HCT116 (cell line): ENCODE measurements at places on chromosomes 6 and 20.
A peak's percentile ranks its signal among the peaks of the same experiment; 100 is the strongest.

DNA sequence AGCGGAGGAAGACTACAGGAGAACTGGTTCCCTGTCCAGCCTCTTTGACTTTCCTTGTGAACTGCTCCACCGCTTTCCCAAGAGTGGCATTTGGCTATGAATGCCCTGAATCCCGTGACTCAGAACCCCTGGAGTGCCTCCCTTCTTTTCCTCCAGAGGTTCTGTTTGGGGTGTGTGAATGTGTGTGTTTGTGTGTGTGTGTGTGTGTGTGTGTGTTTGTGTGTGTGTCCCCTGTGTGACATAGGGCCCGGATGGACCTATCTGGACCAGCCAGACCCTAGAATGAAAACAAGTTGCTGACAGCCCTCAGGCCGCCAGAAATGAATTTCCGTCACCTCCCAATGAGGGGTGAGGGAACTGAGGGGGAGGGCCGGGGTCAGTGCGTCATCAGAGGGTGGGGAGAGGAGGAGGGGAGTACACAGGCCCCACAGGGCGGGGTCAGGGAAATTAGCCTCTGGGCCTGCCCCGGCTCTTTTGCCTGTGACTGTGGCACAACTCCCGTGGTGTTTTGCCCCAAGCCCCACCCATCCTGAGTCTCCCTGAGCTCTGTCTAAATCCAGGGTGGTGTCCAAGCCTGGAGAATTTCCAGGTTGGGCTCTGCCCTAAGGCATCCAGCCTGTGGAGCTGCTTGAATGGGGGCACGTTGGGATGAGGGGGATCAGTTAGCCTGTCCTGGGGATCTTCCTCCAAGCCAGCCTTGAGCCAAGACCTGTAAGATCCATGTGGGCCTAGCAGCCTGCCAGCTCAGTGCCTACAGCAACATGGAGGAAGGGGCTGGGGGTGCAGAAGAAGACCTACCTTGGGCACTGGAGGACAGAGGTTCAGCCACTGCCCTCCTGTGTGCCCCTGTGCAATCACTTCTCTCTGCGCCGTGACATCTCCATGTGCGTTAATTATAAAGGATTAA lies 15.2 kb upstream of the MRPS18A start:
- no peaks in the 10 kb centered on the region for H3K27me3 ChIP-seq
- H3K36me3 ChIP-seq = no peaks in the 10 kb centered on the region
- peak overlapping the region; percentile 64 for H3K27ac ChIP-seq
- DNase-seq = peak; percentile 92
- H3K4me3 ChIP-seq = peak overlapping the region; percentile 19

GRCh38 chr20:59253325-59253724 lies 47.1 kb upstream of the EDN3 start:
- no peak overlapping the region for H3K4me3 ChIP-seq
- DNase-seq = no peak
- no peaks in the 10 kb centered on the region for H3K4me1 ChIP-seq
- no peak overlapping the region for H3K27ac ChIP-seq
- H3K36me3 ChIP-seq = no peaks in the 10 kb centered on the region

DNA sequence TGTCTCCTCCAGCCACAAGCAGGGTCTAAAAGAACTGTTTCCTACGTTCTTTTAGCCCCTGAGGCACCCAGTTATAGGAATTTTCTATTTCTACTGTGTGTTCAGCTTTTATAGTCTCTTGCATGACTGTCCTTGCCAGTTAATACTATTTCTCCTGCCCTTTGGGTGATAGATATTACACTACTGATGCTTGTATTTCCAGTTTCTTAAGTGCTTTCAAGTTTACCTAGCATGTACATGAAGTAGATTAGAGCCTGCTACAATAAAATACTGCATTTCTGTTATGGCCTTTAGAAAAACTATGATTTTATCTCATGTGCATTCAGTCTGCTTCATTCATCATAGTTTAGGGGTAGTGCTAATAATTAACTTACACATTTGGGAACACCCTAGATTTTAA lies 89.6 kb downstream of the FOXO3 start:
- H3K27me3 ChIP-seq = no peaks in the 10 kb centered on the region
- H3K4me1 ChIP-seq = no peaks in the 10 kb centered on the region
- no peaks in the 10 kb centered on the region for H3K36me3 ChIP-seq
- no peak overlapping the region for H3K4me3 ChIP-seq

DNA sequence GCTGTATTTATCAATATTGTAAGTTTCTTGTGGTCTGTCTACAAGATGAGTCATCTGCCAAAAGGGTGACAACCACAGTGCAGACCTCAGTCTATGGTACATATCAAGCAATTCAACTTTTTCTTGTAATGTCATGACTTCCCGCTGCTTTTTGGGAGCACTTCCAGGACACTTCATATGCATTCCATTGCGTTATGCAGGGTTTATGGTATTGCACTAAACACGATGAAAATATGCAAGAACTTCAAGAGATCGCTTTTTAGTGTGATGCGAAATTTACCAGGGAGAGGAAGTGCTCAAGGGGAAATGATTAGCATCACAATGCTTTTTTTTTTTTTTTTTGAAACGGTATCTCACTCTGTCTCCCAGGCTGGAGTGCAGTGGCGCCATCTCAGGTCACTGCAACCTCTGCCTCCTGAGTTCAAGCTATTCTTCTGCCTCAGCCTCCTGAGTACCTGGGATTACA lies 166.5 kb downstream of the TFAP2A start:
- no peaks in the 10 kb centered on the region for H3K36me3 ChIP-seq
- 0 out of 2 replicates have a peak, but pooled peaks cover 3% of the 10 kb centered on the region for H3K4me1 ChIP-seq
- no peaks in the 10 kb centered on the region for H3K27me3 ChIP-seq
- no peak for DNase-seq
- H3K4me3 ChIP-seq = no peak overlapping the region
- H3K27ac ChIP-seq = no peak overlapping the region

DNA sequence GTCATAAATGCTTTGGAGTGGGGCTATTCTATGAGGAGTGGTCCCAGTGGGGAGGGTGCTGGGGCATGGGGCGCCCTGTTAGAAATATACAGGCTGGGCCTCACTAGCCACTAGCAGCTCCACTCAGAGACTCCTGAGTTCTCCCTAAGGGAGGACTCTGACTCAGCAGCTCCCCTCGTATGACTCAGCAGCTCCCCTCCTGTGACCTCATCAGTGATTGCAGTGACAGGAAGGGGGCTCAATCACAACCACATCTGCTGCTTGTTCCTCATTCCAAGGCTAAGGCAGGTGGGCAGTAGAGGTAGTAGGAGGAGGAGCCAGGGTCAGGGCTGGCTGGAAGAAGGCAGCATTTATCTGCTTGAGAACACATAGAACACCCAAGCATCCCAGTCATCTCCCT lies 73.7 kb downstream of the PRND start:
- H3K36me3 ChIP-seq = no peaks in the 10 kb centered on the region
- no peak overlapping the region for H3K4me3 ChIP-seq
- no peak overlapping the region for H3K27ac ChIP-seq
- DNase-seq = peak; percentile 6

GRCh38 chr6:13853871-13854270 lies 39.5 kb upstream of the MCUR1 start:
- DNase-seq = no peak
- H3K36me3 ChIP-seq = no peaks in the 10 kb centered on the region

GRCh38 chr20:62787321-62787720 lies 9.0 kb upstream of the MRGBP start:
- no peaks in the 10 kb centered on the region for H3K27me3 ChIP-seq
- no peaks in the 10 kb centered on the region for H3K36me3 ChIP-seq
- no peak overlapping the region for H3K4me3 ChIP-seq
- H3K27ac ChIP-seq = no peak overlapping the region
- H3K4me1 ChIP-seq = peaks cover 22% of the 10 kb centered on the region

- no peaks in the 10 kb centered on the region for H3K36me3 ChIP-seq
- no peak overlapping the region for H3K4me3 ChIP-seq
- DNase-seq = no peak
- no peak overlapping the region for H3K27ac ChIP-seq
These were observed 695.2 kb downstream of the PHF3 start for GRCh38 chr6:64330694-64331307.

GRCh38 chr6:35663447-35664235 lies 25.1 kb downstream of the FKBP5 start:
- H3K4me3 ChIP-seq = no peak overlapping the region
- DNase-seq = no peak
- no peak overlapping the region for H3K27ac ChIP-seq
- H3K27me3 ChIP-seq = no peaks in the 10 kb centered on the region
- no peaks in the 10 kb centered on the region for H3K36me3 ChIP-seq
- peaks cover 7% of the 10 kb centered on the region; the same call in 1 of the 2 replicates for H3K4me1 ChIP-seq

DNA sequence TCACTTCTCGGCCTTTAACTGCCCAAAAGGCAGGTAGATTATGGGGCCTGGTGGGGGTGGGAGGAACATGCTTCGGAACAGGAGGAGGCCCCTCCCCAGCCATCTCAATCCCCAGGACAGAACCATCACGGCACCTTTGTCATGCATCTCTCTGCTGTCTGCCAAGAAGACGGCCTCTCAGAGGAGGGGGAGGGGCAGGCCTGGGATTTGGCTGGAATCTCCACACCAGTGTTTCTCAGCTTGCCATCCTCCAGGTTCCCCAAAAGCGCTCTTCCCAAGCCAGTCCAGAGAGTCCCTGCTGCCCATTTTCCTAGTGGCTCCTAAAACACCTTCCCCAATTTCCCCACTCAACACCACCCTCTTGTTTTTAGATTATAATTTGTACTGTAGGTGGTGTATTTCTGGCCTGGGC lies 2.5 kb upstream of the POU5F1 start:
- H3K27me3 ChIP-seq = no peaks in the 10 kb centered on the region
- no peaks in the 10 kb centered on the region for H3K36me3 ChIP-seq
- DNase-seq = no peak
- H3K27ac ChIP-seq = no peak overlapping the region
- no peak overlapping the region for H3K4me3 ChIP-seq

DNA sequence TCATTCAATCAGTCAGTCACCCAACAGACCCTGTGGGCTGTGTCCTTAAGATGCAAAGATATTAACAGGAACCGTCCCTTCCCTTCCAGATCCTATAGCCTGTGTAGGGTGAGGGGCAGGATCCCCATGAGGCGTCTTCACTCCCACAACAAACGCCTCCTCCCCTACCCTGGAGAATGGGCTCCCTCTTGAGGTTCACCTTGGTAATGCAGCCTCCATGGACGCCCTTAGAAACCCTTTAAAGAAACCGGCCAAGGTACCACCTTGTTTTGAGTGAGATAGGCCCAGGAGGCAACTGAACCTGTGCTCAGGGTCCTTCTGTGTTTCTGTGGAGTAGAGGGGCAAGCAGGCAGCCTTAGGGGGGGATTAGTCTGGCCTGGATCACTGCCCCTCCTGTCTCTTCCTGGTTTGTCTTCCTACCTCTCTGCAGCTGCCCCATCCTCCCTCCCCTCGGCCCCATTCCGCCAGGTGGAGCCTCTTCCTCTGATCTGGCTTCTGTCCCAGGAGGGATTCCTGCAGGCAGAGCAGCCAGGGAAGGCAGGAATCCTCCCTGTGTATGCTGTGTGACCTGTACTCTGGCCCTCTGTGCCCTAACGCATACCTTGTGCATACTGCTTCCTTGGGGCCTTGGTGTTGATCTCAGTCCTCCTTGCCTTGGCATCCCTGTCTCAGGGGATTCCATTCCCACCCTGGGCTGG lies 6.6 kb upstream of the GUCA1A start:
- peak overlapping the region; percentile 31; the same call in 1 of the 2 replicates for H3K27ac ChIP-seq
- no peaks in the 10 kb centered on the region for H3K36me3 ChIP-seq
- peak; percentile 63 for DNase-seq
- H3K4me1 ChIP-seq = peaks cover 13% of the 10 kb centered on the region
- H3K4me3 ChIP-seq = no peak overlapping the region

DNA sequence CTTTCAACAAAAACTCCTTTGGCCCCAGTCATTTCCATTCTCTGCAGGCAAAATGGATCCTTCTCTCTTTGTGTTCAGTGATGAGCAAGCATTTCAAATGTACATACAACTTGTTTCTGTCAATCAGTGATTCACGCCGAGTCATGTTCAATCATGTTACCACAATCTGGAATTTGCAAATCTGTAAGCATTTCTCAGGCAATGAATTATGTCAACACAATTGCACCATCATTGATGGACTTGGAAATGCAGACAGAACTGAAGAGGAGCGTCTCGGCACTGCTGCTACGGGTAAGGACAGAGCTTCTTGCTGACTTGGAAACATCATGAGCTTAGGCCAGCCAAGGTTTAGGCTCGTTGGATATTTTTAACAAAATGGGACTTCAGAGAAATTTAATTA lies 132.8 kb upstream of the AGPAT4 start:
- H3K4me1 ChIP-seq = no peaks in the 10 kb centered on the region
- DNase-seq = peak; percentile 39
- H3K36me3 ChIP-seq = no peaks in the 10 kb centered on the region
- H3K27me3 ChIP-seq = no peaks in the 10 kb centered on the region
